SJCRH30 (cell line): ENCODE measurements at places on chromosomes 4 and X. TPM values are rescaled to one million over a fixed set of nuclear protein-coding genes. Genes with fewer than 3 reads are reported as not detected.

Gene AMTN
- 0.23 and 0.26 TPM in 2 replicates for total RNA-seq

DNA sequence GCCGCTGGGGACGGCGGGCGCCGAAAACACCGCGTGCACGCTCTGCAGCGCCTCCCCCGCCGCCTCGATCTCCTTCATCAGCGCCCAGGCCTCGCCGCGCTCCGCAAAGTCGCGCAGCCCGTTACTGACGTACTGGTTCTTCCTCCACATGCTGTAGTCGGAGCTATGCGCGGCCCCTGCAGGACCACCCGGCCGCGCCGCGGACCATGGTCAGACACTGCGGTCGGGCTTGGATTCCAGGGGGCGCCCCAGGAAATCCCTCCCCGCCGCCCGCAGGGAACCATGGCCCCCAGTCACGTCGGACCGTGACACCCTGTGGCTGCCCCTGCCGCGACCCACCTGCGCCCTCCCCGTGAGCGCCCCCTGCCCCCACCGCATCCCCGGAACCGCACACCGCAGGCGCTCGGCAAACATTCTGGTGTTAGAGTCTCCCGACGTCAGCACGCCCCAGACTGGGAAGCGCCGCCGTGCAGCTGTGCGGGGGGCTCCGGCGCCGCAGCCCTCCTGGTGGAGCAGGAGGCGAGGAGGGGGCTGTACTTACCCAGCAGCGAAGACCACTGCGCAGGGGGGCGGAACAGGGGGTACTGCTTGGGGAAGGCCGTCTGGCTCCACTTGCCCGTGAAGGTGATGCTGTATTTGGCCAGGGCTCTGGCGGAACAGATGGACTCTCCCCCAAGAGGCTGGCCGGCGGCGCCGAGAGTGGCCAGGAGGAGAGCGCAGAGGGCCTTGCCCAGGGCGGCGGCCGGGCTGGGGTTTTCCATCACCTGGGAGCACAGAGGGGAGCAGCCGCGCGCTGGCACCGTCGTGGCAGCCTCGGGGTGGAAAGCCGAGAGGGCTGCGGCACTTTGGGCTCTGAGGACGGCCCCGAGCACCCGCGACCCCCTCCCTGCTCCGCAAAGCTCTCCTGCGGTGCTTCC, 814 bp downstream of the SPON2 start:
- peaks cover 11% of the 10 kb centered on the region; the same call in 1 of the 2 replicates for H3K4me1 ChIP-seq
- H3K27ac ChIP-seq = no peak overlapping the region
- no peak for DNase-seq
- no peak overlapping the region for H3K4me3 ChIP-seq
- H3K27me3 ChIP-seq = no peaks in the 10 kb centered on the region

Gene CXorf51B
- not detected in 2 replicates for total RNA-seq

Gene ZAR1
- 0.10 TPM in 1 of 2 replicates, not detected in the other for total RNA-seq

- no peak for DNase-seq
- H3K27ac ChIP-seq = no peak overlapping the region
- H3K36me3 ChIP-seq = no peaks in the 10 kb centered on the region
Measured at GRCh38 chrX:104172788-104173187, 6.5 kb downstream of the FAM199X start.

DNA sequence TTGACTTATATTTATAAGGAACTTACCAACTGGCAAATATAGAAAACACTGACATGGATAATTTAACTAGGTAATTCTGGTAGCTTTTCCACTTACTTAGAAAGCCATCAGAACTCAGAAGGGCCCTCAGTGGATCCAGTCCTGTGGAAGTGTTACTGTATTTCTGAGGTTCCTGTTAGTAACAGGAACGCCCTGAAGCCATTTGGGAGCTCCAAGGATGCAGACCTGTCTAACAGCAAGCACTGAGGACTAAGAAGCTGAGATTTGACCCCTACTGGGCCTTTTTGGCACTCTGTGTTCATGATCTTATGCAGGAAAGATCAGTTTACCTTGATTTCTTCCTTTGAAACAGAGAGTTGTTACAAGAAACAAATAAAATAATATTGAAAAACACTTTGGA, 46.0 kb upstream of the TLL1 start:
- no peak overlapping the region for H3K4me3 ChIP-seq
- H3K36me3 ChIP-seq = no peaks in the 10 kb centered on the region
- no peaks in the 10 kb centered on the region for H3K27me3 ChIP-seq
- H3K4me1 ChIP-seq = no peaks in the 10 kb centered on the region
- H3K27ac ChIP-seq = no peak overlapping the region

Gene NAP1L3
- total RNA-seq = 0.47 and 0.66 TPM in 2 replicates

- no peaks in the 10 kb centered on the region for H3K4me1 ChIP-seq
- no peaks in the 10 kb centered on the region for H3K27me3 ChIP-seq
- no peaks in the 10 kb centered on the region for H3K36me3 ChIP-seq
- no peak overlapping the region for H3K4me3 ChIP-seq
- no peak overlapping the region for H3K27ac ChIP-seq
- no peak for DNase-seq
Measured at GRCh38 chr4:14716691-14717090, 285.6 kb upstream of the CPEB2 start.

GRCh38 chr4:75016472-75016871, 83.6 kb downstream of the PARM1 start:
- no peak overlapping the region for H3K4me3 ChIP-seq
- no peaks in the 10 kb centered on the region for H3K4me1 ChIP-seq
- no peaks in the 10 kb centered on the region for H3K27me3 ChIP-seq
- peaks cover 26% of the 10 kb centered on the region for H3K36me3 ChIP-seq

Gene PITX2
- 87.2 and 93.3 TPM in 2 replicates for total RNA-seq

Gene SMIM14
- 1.3 and 2.6 TPM in 2 replicates for total RNA-seq

GRCh38 chr4:66750273-66750672, 795.0 kb downstream of the CENPC start:
- H3K27me3 ChIP-seq = 0 out of 2 replicates have a peak, but pooled peaks cover 3% of the 10 kb centered on the region
- H3K4me1 ChIP-seq = 0 out of 2 replicates have a peak, but pooled peaks cover 2% of the 10 kb centered on the region
- H3K4me3 ChIP-seq = no peak overlapping the region
- H3K27ac ChIP-seq = no peak overlapping the region

DNA sequence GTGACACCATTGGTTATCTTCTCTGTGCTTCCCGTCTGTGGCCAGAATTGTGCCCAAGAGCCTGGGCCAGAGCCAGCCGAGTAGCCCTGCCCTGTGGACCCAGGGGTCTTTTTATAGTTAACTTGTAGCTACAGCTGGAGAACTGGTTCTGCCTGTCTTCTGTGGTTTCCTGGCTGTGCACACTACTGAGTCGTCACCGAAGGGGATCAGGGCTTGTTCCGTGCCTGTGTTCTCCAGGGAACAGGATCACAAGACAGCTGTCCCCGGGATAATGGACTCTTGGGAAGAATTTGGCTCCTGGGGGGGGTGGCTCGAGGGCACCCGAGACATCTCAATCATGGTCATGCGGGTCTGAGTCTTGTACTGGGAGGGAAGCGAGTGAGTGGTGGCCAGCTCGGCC, 22.1 kb upstream of the OPN1LW start:
- H3K4me3 ChIP-seq = no peak overlapping the region
- no peak overlapping the region for H3K27ac ChIP-seq
- no peaks in the 10 kb centered on the region for H3K27me3 ChIP-seq
- H3K36me3 ChIP-seq = no peaks in the 10 kb centered on the region
- peak; percentile 29 for DNase-seq

GRCh38 chr4:174580597-174580996, 58.3 kb upstream of the HPGD start:
- no peaks in the 10 kb centered on the region for H3K27me3 ChIP-seq
- DNase-seq = no peak
- H3K36me3 ChIP-seq = no peaks in the 10 kb centered on the region
- no peak overlapping the region for H3K27ac ChIP-seq
- H3K4me1 ChIP-seq = no peaks in the 10 kb centered on the region

DNA sequence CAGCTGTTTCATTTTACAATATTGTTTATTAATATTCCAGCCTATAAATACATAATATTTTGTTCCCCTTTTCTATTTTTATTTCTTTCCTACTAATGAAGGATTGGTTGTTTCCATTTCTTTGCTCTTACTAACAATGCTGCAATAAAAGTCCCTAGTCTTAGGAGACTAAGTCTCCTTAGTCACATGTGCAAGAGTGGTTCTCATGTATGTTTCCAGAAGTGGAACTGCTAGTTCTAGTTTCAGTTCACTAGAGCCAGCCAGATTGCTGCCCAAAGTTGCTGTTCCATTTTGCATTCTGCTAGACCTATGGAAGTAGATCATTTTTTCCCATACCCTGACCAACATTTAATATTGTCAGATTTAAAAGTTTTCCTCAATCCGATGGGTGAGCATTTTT, 44.3 kb downstream of the CNGA1 start:
- DNase-seq = no peak
- no peaks in the 10 kb centered on the region for H3K4me1 ChIP-seq
- no peak overlapping the region for H3K27ac ChIP-seq
- no peaks in the 10 kb centered on the region for H3K36me3 ChIP-seq
- H3K4me3 ChIP-seq = no peak overlapping the region
- no peaks in the 10 kb centered on the region for H3K27me3 ChIP-seq

Gene PRDM5
- total RNA-seq = 31.4 and 40.5 TPM in 2 replicates

DNA sequence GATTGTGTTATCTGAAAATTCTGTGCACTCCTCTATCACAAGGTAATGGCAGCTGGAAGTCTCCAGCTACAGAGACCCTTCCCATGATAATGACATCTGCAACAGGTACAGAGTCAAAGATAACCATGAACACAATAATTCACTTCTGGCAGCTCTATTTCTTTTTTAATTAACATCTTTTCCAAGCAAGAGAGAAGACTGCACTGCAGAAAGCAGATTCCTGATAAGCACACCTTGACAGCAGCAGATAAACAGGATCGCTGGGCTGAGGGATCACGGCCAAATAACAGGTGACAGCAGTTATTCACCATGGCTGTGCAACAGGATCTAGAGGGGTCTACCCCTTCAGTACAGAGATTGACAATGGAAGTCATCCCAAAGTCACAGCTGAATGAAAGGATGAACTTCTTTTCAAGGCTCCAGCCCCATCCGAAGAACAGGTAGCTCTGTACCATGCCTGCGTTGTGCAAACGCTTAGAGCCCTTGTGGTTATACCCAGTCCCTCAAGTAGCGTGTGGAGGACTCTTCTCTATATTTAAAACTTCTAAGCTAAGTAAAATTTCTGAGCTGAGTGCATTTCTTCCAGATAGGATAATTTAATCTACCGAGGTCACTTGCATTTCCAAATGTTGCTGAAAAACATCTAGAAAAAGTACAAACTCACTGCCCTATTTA, 66.7 kb downstream of the DCHS2 start:
- no peak for DNase-seq
- H3K27ac ChIP-seq = no peak overlapping the region
- H3K36me3 ChIP-seq = no peaks in the 10 kb centered on the region

Gene SLC16A2
- total RNA-seq = 46.0 and 49.3 TPM in 2 replicates

Gene SYNPO2
- 8.5 and 9.2 TPM in 2 replicates for total RNA-seq

Gene RIPPLY1
- 13.4 and 14.6 TPM in 2 replicates for total RNA-seq

GRCh38 chr4:10081218-10081606, 35.4 kb downstream of the WDR1 start:
- no peak overlapping the region for H3K4me3 ChIP-seq
- DNase-seq = no peak
- H3K27me3 ChIP-seq = no peaks in the 10 kb centered on the region
- H3K36me3 ChIP-seq = peaks cover 70% of the 10 kb centered on the region
